CD8-positive, alpha-beta memory T cell (primary cell): ENCODE measurements at places on chromosomes 7 and 10. TPM values are rescaled to one million over a fixed set of nuclear protein-coding genes. Genes with fewer than 3 reads are reported as not detected.

BAMBI gene
- 1.7 TPM for total RNA-seq

GIMAP4 gene
- 57.3 TPM for total RNA-seq

HSPA14 gene
- 45.5 TPM for total RNA-seq

- DNase-seq, result no peak
These were observed 22.2 kb upstream of the BMPER start for GRCh38 chr7:33882950-33883670.

GRCh38 chr7:102054158-102054557 lies 232.5 kb upstream of the SH2B2 start:
- no peak for DNase-seq
